ENCODE measurements at places on chromosomes 11 and 22. TPM values are rescaled to one million over a fixed set of nuclear protein-coding genes. Genes with fewer than 3 reads are reported as not detected.

GRIA4 gene
- total RNA-seq, result 6.6 TPM

CDC42BPG gene
- 0.16 TPM for total RNA-seq

MISFA gene
- total RNA-seq, result 4.2 TPM

OR51E1 gene
- total RNA-seq, result 2.2 TPM

GANAB gene
- total RNA-seq, result 81.0 TPM

HTR3A gene
- total RNA-seq, result 4.5 TPM

CEND1 gene
- 1.8 TPM for total RNA-seq

CWF19L2 gene
- 23.8 TPM for total RNA-seq

GUCD1 gene
- total RNA-seq, result 89.5 TPM

PRSS23 gene
- total RNA-seq, result 132 TPM

CD6 gene
- total RNA-seq, result 1.2 TPM

YPEL1 gene
- total RNA-seq, result 9.6 TPM

GLYAT gene
- not detected for total RNA-seq

EIF3M gene
- total RNA-seq, result 337 TPM

KCNK4 gene
- total RNA-seq, result not detected

IL10RA gene
- 29.6 TPM for total RNA-seq

OR52A5 gene
- not detected for total RNA-seq

OR52J3 gene
- total RNA-seq, result not detected

NCF4 gene
- 14.7 TPM for total RNA-seq

GATD1 gene
- total RNA-seq, result 14.1 TPM

STT3A gene
- total RNA-seq, result 34.8 TPM

BIK gene
- not detected for total RNA-seq

SMIM38 gene
- total RNA-seq, result 1.1 TPM

ARHGAP8 gene
- 0.66 TPM for total RNA-seq

CD3E gene
- total RNA-seq, result 0.36 TPM

LDHAL6A gene
- total RNA-seq, result not detected

CCDC81 gene
- total RNA-seq, result 0.66 TPM

CCDC88B gene
- 3.9 TPM for total RNA-seq

LMO2 gene
- 8.6 TPM for total RNA-seq

GLB1L2 gene
- total RNA-seq, result 30.8 TPM

SOX6 gene
- 5.0 TPM for total RNA-seq

PLAAT4 gene
- total RNA-seq, result 49.9 TPM

NPTXR gene
- 14.4 TPM for total RNA-seq

IGLL1 gene
- not detected for total RNA-seq

PATE4 gene
- not detected for total RNA-seq

MEI1 gene
- total RNA-seq, result 1.2 TPM

FBLN1 gene
- total RNA-seq, result 193 TPM

TESMIN gene
- not detected for total RNA-seq

VSTM5 gene
- 0.71 TPM for total RNA-seq

ADAMTS15 gene
- total RNA-seq, result 2.1 TPM

CENPM gene
- 5.4 TPM for total RNA-seq

PGA3 gene
- 0.33 TPM for total RNA-seq

BBOX1 gene
- total RNA-seq, result not detected

TMEM151A gene
- 0.27 TPM for total RNA-seq

PGM2L1 gene
- 10.0 TPM for total RNA-seq

TIMP3 gene
- total RNA-seq, result 280 TPM

BIRC3 gene
- total RNA-seq, result 18.4 TPM

TRIM29 gene
- 1.2 TPM for total RNA-seq
